H54 (cell line): ENCODE measurements at places on chromosomes 7 and 10.

DNA sequence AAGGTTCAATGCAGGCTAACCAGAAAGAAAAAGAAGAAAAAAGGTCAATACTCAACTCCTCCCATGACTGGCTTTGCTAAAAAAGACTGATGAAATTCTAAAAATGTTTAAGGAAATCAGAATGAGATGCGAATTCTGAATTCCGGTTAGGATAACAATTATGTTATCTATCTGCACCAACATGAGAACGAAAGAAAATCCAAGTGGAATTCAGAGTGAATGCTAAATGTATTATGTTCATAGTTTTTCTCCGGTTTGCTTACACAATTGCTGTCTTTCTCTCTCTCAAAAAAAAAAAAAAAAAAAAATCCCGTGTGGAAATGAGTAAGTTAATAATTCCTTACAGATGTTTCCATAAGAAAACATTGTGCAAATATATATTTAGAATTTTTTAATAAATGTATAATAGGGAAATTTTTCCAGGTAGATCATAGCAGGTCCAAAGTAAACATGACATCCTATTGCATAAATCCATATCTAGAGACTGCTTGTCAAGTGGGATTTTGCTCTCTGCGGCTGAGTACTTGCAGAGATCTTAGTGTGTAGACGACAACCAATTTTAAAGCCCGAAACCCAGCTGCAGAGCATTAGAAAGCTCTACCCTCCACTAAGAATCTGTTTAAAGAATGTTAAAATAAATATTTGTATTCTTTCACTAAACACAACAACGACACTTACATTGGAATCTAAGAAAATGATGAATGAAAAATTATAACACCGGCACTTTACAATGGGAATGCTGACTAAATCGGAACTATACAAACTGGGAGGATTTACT is 104.0 kb downstream of the JAZF1 start:
- no peak for DNase-seq

GRCh38 chr10:30039567-30039966 is 19.8 kb downstream of the JCAD start:
- no peak for DNase-seq

DNA sequence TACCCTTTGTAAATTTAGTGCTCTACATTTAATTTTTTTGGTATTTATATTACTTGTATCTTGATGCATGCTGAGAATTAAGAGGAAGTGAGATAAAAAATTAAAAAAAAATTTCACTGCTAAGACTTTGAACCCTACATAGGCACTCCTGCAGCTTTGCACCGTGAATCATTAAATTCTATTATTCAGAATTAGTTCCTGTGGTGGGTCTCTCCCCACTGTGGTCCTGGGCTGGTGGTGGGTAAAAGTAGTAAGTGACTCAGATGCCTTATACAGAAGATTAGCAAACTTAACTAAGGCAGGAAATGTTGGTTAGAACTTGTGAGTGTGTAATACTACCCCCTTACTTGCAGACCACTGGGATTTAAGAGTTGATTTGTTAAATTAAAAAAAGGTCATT is 72.6 kb downstream of the AP3M1 start:
- DNase-seq = no peak

DNA sequence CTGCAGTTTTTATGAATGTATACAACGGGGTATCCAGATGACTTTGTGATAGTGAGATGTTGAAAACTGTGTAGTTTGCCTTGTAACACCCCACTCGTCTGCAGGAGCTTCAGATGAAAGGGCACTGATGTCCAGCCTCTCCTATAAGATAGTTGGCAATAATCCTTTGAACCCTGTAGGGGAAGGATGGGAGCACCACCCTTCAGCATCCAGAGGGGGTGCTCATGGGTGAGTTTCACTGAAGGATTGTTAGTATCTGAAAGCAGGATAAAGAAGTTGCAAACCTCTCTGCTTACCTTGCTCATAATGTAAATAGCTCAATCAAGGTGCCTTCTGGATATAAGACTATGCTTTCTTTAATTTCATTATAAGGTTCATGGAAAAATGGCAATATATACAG is 201.5 kb downstream of the TMEM178B start:
- DNase-seq = no peak
